ENCODE measurements at places on chromosomes 7 and 10.

DNA sequence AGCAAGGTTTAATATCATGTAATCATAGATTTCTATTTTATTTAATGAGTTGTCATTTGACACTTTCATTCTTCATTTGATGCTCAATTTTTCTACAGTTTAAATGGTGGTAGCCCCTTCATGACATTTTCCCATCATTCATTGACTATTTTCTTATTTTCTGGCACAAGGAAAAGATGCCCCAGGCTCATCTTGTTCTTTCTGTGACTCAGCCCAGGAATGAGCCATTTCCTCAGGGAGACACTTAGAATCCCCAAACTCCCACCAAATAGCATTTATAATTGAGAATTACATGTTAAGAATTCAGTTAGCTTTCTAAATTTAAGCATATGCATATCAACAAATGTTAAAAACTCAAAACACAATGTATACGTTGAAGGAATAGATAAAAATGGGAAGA, 222.3 kb downstream of the KIF20B start:
- DNase-seq, result no peak

DNA sequence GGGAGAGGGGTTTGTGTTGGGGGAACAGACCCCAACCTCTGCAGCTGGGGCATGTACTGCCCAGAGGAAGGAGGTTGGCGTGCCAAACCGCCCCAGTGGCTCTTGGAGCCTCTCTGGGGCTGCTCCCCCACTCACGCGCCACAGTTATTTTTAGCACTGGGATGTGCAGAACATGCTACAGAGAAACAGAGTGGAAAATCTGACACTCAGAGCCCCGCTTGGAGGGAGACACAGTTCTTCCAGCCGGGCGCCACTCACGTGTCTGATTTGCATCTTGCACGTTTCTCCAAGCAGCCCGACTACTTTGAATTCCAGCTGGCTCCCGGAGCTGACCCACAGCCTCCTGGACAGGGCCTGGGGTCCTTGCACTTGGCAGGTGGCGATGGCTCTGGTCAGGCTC, 182.0 kb downstream of the RPS24 start:
- no peak for DNase-seq

GRCh38 chr10:2205406-2205805, 468.1 kb upstream of the ADARB2 start:
- DNase-seq, result no peak

DNA sequence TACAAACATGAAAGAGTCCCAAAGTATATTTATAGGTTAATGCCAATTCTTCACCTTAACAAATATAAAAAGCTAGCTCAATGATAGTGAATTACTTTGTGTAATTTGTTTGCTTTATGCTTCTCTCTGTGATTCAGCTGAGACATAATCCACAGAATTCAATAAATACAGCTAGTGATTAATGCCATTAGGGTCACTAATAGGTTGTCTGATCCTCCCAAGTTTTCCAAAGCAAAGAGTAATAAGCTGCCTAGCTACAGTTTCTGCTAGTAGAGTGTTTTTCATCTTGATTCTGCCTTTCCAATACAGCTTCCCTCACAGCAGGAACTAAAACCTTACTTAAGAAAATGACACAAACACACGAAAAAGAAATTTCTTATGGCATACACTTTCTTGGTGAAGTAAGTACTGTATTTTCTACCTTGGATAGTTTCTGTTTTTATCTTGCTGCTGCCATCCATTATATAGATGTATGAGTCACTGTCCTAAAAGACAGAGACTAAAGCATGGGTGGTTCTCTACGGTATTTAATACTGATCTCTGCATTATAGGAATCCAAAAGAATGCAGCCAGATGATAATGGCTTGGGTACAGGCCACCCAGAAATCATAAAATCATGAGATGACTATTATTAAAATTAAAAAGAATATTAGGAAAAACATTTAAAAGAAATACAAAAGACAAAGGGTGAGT, 170.0 kb downstream of the TPK1 start:
- DNase-seq, result no peak

GRCh38 chr10:54940418-54940817, 139.4 kb upstream of the PCDH15 start:
- DNase-seq, result no peak

- DNase-seq, result no peak
Measured at GRCh38 chr7:157415486-157415885, 78.7 kb downstream of the DNAJB6 start.

DNA sequence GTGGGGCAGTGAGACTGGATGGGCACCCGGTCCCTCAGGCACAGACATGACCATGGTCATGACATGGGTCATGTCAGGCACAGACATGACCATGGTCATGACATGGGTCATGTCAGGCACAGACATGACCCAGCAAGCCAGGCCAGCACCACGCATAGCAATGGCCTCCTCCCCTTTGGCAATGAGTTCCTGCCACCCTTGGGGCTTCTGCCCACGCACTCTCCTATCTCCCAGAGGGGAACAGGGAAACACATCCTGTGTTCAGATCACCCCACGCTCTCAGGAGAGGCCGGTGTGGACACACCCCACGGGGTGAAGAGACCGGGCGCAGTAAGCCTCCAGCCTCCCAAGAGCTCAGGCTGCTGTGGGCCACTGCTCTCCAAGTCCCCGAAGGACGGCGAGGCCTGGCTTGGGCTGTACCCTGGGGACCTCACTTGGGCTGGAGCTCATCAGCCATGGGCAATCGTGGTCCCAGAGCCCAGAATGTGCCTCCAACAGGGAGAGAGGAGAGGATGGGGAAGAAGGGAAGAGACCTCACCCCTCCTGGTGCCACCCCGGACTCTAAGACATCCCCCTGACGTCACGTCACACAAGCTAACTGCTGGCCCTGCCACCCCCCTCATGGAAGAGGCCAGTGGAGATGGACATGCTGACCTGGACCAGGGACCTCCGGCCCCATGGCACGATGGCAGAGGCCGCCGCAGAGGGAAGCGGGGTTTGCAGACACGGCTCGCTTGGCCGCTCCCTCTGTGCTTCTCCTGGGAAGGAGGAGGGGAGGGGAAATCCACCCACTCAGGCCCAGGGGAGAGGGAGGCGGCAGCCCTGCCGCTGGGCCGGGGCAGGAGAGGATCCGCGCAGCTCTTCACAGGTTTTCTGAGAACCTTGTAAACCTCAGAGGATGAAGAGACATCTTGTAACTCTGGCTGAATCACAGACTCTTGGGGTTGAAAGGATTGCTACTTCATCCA, 269.6 kb downstream of the ELFN1 start:
- DNase-seq, result no peak

- DNase-seq, result peak; percentile 68
Measured at GRCh38 chr10:102644646-102645387, 538 bp downstream of the TRIM8 start.

DNA sequence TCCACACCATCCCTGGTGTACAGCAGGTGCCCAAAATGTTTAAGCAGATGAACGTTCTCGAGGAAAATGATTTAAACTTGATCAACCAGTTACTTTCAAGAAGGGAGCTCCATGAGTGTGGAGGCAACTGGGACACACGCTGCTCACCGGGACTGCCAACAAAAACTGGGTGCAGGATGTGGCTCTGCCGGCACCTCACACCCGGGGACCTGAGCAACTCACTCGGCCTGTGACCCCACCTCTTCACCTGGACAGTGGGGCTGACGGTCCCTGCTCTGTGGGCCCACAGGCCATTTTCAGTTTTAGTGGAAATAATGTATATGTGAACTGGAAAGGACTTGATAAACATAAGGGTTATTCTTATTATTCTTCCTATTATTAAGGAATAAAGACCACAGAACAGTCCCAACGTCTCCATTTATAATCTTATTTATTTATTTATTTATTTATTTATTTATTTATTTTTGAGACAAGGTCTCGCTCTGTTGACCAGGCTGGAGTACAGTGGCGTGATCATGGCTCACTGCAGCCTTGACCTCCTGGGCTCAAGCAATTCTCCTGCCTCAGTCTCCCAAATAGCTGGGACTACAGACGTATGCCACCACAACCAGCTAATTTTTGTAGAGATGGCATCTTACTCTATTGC, 60.6 kb downstream of the RGS10 start:
- no peak for DNase-seq

- no peak for DNase-seq
Measured at GRCh38 chr7:36202398-36202797, 49.3 kb downstream of the EEPD1 start.

- DNase-seq, result no peak
Measured at GRCh38 chr7:35482231-35482630, 212.7 kb downstream of the HERPUD2 start.

GRCh38 chr7:28452681-28453080, 40.4 kb downstream of the CREB5 start:
- no peak for DNase-seq

DNA sequence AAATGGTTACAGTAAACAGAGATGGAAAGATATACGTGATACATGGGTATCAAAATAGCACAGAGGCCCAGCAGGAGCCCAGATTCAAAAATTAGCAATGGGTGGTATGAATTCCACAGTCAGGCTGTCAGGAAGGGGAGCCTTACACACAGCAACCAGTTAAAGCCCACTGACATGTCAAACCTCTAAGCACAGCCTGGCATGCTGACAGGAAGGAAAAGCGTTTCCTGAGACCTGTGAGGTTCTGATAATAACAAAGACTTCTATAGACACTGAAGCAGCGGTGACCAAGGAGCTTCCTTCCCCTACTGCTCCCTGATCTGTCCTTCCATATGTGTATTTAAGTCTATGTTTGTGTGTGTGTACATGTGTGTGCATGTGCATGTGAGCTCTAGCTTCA, 89.9 kb downstream of the PHYHIPL start:
- DNase-seq, result no peak

- no peak for DNase-seq
Measured at GRCh38 chr7:134826105-134826504, 46.7 kb downstream of the CALD1 start.

GRCh38 chr7:86320341-86320740, 323.4 kb upstream of the GRM3 start:
- no peak for DNase-seq

- peak; percentile 27 for DNase-seq
Measured at GRCh38 chr10:119541459-119542356, 811 bp downstream of the RGS10 start.

GRCh38 chr10:95391581-95392216, 100.9 kb upstream of the PDLIM1 start:
- no peak for DNase-seq

DNA sequence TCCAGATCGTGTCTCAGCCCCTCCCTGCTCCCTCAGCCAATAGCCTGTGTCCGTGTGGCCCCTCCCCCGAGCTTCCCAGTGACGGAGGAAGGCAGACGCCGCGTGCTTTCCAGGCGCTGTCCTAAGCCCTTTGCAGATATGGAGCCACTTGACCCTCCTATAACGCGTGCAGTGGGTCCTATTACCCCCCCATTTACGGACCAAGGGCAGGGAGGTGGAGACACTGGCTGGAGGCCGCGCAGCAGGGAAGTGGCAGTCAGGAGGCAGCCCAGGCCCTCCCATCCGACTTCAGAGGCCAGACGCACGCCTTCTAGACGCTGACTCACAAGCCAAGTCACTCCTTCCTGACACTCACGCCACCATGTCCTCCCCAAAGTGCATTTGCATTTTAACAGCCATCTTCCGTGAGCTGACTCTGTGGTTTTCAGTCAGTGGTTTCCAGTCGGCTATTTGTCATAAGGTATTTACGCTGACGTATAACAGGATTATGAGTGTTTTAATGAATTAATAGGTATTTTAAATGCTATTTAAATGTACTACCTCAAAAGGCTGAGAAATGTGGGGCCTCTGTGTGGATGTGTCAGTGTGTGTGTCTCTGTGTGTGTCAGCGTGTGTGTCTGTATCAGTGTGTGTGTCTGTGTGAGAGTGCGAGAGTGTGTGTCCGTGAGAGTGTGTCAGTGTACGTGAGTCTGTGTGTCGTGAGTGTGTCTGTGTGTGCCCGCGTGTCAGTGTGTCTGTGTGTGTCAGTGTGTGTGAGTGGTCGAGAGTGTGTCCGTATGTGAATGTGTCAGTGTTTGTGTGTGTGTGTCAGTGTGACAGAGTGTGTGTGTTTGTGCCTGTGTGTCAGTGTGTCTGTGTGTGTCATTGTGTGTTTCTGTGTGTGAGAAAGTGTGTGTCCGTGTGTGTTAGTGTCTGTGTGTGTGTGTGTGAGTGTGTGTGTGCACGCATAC, 92.0 kb upstream of the INSIG1 start:
- peak; percentile 66 for DNase-seq

- no peak for DNase-seq
Measured at GRCh38 chr10:17423632-17424186, 30.7 kb downstream of the ST8SIA6 start.

- no peak for DNase-seq
Measured at GRCh38 chr7:138126928-138127327, 50.7 kb downstream of the AKR1D1 start.

DNA sequence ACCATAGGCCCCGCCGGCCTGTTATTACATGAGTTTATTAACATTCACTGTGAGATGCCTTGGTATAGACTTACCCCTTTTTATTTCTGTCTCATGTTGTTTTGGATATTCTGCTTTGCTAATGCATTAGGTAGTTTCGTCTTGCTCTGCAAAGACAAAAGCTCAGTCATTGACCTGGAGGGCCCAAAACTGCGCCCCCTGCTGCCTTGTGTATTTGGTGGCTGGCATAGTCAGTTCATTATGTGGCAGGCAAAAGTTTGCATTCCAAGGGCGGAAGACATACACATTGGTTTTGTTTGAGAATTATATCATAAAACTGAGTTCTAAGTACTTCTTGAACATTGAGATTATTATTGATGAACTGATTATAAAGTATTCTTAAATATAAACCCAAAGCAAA, 372.5 kb downstream of the SDK1 start:
- peak; percentile 14 for DNase-seq

GRCh38 chr10:33335801-33336581, 1.5 kb upstream of the NRP1 start:
- DNase-seq, result no peak
